ENCODE measurements at places on chromosomes 4 and X. TPM values are rescaled to one million over a fixed set of nuclear protein-coding genes. Genes with fewer than 3 reads are reported as not detected.

The ADH5 gene
- 139 TPM for total RNA-seq

The SUPT20HL1 gene
- total RNA-seq = not detected

The PRR32 gene
- total RNA-seq = not detected

DNA sequence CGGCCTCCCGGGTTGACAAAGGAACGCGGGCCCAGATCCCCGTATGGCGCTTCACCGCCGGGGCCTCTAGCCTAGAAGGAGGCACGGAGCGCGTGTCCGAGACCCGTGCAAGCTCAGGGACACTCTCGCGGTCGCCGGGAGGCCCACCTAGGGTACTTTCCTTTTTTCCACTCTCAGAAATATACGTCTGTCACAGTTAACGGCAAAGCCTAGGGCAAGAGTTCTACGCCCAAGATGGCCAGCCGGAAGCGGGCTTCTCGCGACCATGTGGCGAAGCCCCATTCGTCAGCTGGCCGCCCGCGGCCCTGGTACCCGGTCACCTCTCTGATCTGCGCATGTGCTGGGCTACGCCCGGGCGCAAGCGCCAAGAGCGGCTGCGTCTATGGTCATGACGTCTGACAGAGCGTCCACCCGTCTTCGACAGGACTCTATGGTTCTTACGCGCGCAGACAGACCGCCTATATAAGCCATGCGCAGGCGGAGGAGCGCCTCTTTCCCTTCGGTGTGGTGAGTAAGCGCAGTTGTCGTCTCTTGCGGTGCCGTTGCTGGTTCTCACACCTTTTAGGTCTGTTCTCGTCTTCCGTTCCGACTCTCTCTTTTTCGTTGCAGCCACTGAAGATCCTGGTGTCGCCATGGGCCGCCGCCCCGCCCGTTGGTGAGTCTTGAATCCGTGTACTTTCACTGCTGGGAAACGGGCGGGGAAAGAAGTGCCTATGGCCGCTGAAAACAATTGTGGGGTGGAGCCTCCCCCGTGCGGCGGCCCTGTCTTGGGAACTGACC is at the start of gene RPL10:
TSS of gene RPL10 (plus strand) at position 490 of the 780 bp plus-strand sequence. CDS start at position 633, 143 bp downstream.
- peak within 1 kb of the TSS; percentile 99 for H3K27ac ChIP-seq
- DNase-seq = peak; percentile 81
- no peaks in the 10 kb centered on the region for H3K27me3 ChIP-seq

DNA sequence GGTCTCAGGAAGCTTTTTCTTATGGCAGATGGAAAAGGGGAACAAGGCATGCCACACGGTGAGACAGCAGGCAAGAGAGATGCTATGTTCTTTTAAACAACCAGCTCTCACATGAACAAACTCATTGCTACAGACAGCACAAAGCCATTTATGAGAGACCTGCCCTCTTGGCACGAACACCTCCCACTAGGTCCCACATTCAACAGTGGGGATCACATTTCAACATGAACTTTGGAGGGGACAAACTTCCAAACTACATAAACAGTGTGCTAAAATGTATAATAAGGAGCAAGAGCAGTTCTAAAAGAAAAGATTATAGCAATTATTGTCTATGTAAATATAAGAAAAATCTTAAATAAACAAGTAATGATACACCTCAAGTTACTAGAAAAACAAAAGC is 391.8 kb upstream of the CPXCR1 start:
- H3K27ac ChIP-seq = no peak overlapping the region
- no peak overlapping the region for H3K4me3 ChIP-seq
- H3K27me3 ChIP-seq = no peaks in the 10 kb centered on the region
- no peaks in the 10 kb centered on the region for H3K36me3 ChIP-seq
- H3K4me1 ChIP-seq = no peaks in the 10 kb centered on the region

The PAGE2 gene
- total RNA-seq = not detected

- no peaks in the 10 kb centered on the region for H3K27me3 ChIP-seq
- H3K4me1 ChIP-seq = peaks cover 11% of the 10 kb centered on the region
- no peaks in the 10 kb centered on the region for H3K36me3 ChIP-seq
- no peak overlapping the region for H3K4me3 ChIP-seq
- no peak for DNase-seq
Observed at GRCh38 chr4:38181286-38181685, 221.1 kb downstream of the PTTG2 start.

- H3K27me3 ChIP-seq = no peaks in the 10 kb centered on the region
- no peaks in the 10 kb centered on the region for H3K4me1 ChIP-seq
- DNase-seq = no peak
- H3K36me3 ChIP-seq = no peaks in the 10 kb centered on the region
- no peak overlapping the region for H3K4me3 ChIP-seq
Observed at GRCh38 chrX:6707497-6707896, 172.6 kb upstream of the VCX3A start.

- no peaks in the 10 kb centered on the region for H3K27me3 ChIP-seq
- H3K27ac ChIP-seq = peak overlapping the region; percentile 56
- no peaks in the 10 kb centered on the region for H3K36me3 ChIP-seq
Observed at GRCh38 chr4:186651624-186652023, 72.0 kb downstream of the FAT1 start.

The FAAH2 gene
- 0.90 TPM for total RNA-seq

GRCh38 chr4:11525085-11525484 is 96.4 kb upstream of the HS3ST1 start:
- H3K36me3 ChIP-seq = no peaks in the 10 kb centered on the region
- H3K27me3 ChIP-seq = no peaks in the 10 kb centered on the region
- DNase-seq = no peak
- no peak overlapping the region for H3K4me3 ChIP-seq

- peaks cover 8% of the 10 kb centered on the region for H3K27me3 ChIP-seq
- H3K4me1 ChIP-seq = no peaks in the 10 kb centered on the region
- H3K4me3 ChIP-seq = no peak overlapping the region
- no peak for DNase-seq
Observed at GRCh38 chrX:12984603-12985319, 9.9 kb downstream of the TMSB4X start.

Data from tibial nerve (tissue), 4 donors.